GM23338 (cell line): ENCODE measurements at places on chromosomes 7 and 10. TPM values are rescaled to one million over a fixed set of nuclear protein-coding genes. Genes with fewer than 3 reads are reported as not detected.

DNA sequence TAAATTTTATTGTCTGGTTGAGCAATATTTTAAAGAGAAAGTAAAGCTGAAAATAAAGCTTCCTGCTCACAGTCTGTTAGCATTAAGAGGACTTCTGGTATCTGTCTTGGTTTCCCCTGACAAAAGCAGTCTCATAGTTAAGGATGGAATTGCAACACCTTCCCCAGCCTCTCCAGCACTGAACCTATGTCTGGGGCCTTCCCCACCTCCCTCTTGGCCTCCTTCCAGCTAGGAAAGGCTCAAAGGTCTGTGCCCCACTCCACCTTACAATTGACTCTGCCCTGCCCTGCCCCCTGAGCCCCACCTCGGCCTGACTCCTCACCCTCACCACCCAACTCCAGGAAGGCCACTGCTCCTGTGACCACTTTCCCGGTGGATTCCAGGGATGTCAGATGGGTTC lies 33.2 kb downstream of the COL17A1 start:
- no peak for DNase-seq

The C10orf53 gene
- not detected in 2 replicates for polyA plus RNA-seq

GRCh38 chr7:47852330-47853245 lies 95.7 kb downstream of the PKD1L1 start:
- peak; percentile 64 for DNase-seq

DNA sequence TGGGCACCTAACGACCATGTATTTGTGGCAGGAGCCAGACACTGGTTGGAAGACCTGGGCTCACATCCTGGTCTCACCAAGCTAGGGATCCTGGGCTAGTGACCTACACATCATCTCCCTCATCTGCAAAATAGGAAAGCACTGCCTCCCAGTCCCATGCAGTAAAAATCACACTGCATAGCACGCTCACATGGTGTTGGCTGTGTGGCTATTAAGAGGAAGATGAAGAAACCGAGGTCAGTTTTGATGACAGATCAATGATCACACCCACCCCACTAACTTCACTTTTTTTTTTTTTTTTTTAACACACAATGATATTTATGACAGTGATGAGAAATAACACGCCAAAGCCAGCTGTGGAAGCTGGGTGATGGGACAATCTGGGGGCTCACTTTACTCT lies 146.5 kb downstream of the RNF216 start:
- DNase-seq = no peak

DNA sequence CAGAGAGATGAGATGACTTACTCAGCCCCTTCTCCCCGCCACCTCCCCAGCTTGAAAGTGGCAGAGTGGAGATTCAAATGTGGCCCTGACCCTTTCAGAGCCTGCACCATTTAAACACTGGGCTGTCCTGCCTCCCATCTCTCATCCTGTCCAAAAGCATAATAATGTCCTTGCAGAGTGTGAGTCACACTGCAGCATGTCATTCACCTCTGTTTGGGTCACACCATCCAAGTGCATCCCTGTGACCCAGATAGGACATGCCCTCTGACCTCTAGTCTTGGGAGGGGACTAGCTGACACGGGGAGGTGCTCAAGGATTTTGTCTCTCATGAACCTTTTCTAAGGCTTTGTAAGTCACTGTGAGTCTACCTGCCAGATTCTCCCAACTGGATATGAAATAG lies 89.1 kb upstream of the PDCD4 start:
- DNase-seq = no peak

The ACSM6 gene
- 0.65 and 0.90 TPM in 2 replicates for polyA plus RNA-seq

DNA sequence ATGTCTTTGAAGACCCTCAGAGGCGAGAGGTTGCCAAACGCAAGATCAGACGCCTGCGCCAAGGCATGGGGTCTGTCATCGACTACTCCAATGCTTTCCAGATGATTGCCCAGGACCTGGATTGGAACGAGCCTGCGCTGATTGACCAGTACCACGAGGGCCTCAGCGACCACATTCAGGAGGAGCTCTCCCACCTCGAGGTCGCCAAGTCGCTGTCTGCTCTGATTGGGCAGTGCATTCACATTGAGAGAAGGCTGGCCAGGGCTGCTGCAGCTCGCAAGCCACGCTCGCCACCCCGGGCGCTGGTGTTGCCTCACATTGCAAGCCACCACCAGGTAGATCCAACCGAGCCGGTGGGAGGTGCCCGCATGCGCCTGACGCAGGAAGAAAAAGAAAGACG lies 8.1 kb upstream of the SGCE start:
- DNase-seq = no peak

- no peak for DNase-seq
Measured at GRCh38 chr10:65708057-65708456, 1217.8 kb upstream of the LRRTM3 start.

- peak; percentile 45 for DNase-seq
Measured at GRCh38 chr7:42128703-42129102, 108.3 kb downstream of the GLI3 start.

DNA sequence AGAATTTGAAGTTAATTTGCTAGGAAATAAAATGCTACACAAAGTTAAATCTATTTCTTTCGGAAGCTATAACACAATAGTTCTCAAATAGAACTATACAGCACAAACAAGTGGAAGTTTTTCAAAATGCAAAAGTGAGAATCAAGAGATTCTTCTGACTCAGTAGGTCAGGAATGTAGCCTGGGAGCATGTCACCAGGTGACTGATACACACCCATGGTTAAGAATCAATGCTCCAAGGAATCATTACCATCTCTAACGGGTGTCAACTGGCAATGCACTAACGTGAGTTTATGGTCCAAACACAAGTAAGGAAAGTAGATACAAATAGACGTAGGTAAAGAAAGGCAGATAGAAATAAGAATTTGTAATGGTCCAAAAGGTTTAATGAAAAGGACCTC lies 170.5 kb downstream of the SRPK2 start:
- no peak for DNase-seq

- no peak for DNase-seq
Measured at GRCh38 chr7:50335795-50336754, 31.6 kb downstream of the IKZF1 start.

The HECW1 gene
- 6.1 and 11.0 TPM in 2 replicates for polyA plus RNA-seq

DNA sequence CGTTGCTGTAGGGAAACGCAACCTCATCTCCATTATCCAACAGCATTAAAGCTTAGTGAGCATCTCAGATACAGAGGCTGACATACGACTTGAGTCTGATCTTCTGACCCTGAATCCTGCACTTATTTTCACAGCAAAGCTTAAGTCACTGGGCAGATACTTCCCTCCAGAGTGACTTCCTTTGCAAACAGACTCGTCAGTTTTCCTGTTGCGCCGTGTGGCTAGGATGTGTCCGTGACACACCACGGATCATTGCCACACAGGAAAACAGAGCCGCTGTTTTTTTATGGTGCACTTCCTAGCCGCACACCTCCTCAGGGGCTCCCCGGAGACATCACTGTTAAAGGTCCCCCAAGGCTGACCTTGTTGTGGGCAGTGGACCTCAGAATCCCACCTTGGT lies 94.9 kb upstream of the MKI67 start:
- DNase-seq = no peak

- peak; percentile 80 for DNase-seq
Measured at GRCh38 chr7:100584683-100585510, 1.0 kb downstream of the LRCH4 start.

The ACTL6B gene
- 2.5 and 3.5 TPM in 2 replicates for polyA plus RNA-seq

DNA sequence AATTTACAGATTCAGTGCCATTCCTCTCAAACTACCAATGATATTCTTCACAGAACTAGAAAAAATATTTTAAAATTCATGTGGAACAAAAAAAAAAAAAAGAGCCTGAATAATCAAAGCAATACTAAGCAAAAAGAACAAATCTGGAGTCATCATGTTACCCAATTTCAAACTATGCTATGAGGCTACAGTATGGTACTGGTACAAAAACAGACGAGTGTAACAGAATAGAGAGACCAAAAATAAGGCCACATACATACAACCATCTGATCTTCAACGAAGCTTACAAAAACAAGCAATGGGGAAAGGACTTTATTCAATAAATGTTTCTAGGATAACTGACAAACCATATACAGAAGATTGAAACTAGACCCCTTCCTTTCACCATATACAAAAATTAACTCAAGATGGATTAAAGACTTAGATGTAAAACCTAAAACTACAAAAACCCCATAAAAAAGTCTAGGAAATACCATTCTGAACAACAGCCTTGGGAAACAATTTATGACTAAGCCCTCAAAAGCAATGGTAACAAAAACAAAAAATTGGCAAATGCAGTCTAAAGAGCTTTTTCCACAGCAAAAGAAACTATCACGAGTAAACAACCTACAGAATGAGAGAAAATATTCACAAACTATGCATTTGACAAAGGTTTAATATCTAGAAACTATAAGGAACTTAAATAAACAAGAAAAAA lies 207.7 kb downstream of the PTN start:
- DNase-seq = no peak

The SH2B2 gene
- 5.6 and 8.7 TPM in 2 replicates for polyA plus RNA-seq

The ITGA8 gene
- not detected in 2 replicates for polyA plus RNA-seq

GRCh38 chr10:117537436-117537903 lies 5.1 kb upstream of the EMX2 start:
- DNase-seq = peak; percentile 62

DNA sequence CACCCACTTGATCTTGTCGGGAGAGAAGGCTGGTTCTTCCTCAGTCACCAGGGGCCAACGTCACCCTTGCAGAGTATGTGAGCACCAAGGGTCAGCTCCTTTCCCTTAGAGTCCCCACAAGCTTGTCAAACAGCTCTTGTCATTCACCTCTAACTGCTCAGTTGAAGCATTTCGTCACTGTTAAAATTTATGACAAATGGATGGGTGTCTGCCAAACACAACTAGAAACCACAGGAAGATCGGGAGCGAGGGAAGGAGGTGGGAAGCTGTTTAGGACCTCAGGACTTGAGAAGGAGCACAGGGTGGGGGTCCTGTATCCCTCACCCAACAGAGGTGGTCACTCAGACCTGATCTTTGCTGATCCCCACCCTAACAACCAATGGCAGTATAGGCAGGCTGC lies 373.3 kb upstream of the IGFBP3 start:
- no peak for DNase-seq

DNA sequence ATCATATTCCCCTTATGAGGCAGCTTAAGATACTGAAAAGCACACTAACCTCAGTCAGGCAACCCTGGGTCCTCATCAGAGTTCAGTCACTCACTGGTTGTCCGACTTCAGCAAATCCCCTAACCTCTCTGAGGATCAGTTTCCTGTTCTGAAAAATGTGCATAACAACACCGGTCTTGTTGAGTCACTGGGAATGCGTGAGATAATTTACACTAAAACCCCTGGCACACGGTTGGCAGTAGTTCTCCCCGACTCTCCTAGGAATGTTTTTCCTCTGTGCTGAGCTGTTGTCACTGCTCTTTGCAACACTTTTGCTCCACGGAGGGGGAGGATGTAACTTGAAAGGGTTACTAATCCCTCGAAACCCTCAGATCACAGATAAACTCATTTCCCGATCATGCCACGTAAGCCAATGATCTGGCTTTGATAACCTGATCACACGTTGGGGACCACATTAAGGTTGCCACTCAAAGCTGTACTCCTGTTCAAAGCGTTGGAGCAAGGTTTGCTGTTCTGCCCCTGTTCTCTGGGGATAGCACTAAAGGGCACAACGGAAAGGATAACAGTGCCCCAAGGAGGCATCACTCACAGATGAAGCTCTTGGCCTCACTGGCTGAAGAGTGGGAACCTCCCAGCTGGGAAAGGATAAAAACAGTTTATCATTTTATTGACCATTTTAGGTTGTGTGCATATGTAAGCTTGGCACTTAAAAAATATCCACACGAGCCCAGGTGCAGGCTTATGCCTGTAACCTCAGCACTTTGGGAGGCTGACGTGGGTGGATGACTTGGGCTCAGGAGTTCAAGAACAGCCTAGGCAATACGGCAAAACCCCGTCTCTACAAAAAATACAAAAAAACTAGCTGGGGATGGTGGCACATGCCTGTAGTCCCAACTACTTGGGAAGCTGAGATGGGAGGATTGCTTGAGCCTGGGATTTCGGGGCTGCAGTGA lies 5.0 kb upstream of the RBM17 start:
- DNase-seq = no peak

The FAM241B gene
- polyA plus RNA-seq = 28.3 and 30.6 TPM in 2 replicates

- no peak for DNase-seq
Measured at GRCh38 chr7:138887085-138887710, 89.2 kb upstream of the ATP6V0A4 start.

The NRCAM gene
- 2.5 and 2.7 TPM in 2 replicates for polyA plus RNA-seq

The NEURL1 gene
- 0.71 and 0.82 TPM in 2 replicates for polyA plus RNA-seq

GRCh38 chr10:131760416-131761166 lies 140.2 kb upstream of the PPP2R2D start:
- peak; percentile 51 for DNase-seq

DNA sequence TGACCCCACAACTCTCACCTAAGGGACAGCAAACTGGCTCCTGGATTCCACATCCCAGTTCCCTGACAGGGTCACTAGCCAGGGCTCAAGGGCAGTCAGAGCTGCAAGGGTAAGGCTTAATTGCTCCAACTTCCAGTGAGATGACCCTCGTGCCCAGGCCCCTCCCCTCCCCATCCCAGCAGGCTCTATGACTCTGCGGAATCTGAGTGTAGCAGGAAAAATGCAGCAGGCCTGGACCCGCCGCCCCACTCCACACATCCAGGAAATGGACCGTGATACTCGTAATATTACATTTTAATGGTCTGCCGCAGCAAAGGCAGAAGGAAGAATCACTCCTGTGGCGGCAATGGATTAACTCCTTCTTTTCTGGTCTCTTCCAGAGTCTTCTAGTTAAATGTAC lies 91.7 kb upstream of the CHST15 start:
- DNase-seq = no peak

The CCDC3 gene
- 1.4 and 1.9 TPM in 2 replicates for polyA plus RNA-seq

The AKR1C8 gene
- not detected in 2 replicates for polyA plus RNA-seq

DNA sequence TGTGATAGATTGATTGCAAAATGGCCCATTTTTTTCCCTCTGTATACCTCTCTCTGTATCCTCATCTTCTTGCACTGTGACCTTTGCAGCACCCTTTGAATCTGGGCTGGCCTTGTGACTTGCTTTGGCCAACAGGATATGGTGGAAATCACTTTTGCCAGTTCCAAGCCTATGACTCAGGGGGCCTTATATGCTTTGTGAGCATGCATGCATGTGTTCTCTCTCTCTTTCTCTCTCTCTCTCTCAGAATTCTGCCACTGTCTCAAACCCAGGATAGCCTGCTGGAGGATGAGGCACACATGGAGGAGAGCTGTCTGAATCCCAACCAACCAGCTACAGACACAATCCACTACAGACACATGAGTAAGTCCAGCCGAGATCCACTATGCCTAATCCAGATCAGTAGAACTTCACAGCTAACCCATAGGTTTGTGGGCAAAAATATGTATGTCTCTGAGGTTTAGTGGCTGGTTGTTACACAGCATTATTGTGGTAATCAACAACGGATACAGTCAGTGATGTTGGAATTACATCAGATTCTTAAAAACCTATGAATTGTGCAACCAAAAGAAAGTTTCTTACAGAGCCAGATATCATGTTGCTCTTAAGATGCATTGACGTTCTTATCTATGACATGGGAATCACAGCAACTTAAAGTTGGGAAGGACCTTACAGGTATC lies 41.8 kb upstream of the ABCB4 start:
- no peak for DNase-seq
